Stimulated activated CD4-positive, alpha-beta T cell treated with anti-CD3 and anti-CD28 coated beads, Interleukin-1b, Interleukin-23, amount 100 ng/mL, for 1 hour (primary cell): ENCODE measurements at places on chromosomes 3 and 15.

GRCh38 chr15:95304151-95304946, 1026.2 kb upstream of the NR2F2 start:
- no peak for DNase-seq

GRCh38 chr3:13712682-13713180, 163.8 kb downstream of the FBLN2 start:
- DNase-seq, result no peak

DNA sequence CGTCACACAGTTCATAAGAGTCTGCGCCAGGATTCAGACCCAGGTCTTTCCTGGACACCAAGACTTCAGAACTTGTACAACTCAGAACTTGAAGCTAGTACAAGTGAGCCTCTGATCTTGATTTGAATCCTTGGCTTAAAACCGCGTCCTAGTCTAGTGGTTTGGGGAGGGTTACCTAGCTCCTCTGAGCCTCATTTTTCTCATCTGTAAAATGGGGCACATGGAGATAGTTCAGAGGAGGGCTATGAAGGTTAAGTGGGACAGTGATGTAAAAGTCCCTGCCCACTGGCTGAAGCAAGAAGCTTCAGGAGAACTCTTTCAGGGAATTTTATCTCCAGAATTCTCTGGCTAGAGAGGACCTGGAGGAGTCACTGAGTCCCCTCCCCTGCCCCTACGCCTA, 48.7 kb upstream of the LCTL start:
- DNase-seq, result no peak

DNA sequence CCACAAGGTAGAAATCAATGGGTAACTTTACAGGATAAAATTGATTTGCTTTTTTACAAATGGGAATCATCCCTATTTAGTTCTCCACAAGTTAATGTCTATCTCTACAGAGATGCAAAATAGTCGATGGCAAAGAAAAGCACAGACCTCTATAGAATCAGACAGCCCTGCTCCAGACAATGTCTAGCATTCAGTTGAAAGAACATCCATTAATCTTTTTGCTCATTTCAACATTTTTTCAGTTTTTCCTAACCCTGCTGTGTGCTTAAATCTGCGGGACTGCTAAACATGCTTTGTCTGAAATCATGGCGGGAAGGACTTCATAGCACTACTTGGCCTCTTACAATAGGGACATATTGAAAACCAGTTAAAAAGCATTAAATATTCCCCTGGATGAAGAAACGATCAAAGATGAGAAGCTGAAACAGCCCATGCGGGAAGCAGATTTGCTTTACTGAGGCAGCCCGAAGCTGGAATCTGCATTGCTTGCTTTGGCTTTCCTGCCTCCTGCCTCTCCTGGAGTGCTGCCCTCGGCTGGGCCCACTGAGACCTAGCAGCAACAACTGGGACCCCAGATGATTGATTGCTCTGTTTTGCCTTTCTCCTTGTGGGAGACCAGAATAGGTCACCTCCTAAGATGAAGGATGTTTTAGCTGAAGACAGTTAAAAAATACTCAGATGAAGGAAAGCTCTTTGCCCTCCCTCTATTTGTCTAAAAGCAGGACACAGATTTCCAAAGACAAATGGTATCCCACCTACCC, 38.5 kb upstream of the RASGRP1 start:
- DNase-seq, result no peak

DNA sequence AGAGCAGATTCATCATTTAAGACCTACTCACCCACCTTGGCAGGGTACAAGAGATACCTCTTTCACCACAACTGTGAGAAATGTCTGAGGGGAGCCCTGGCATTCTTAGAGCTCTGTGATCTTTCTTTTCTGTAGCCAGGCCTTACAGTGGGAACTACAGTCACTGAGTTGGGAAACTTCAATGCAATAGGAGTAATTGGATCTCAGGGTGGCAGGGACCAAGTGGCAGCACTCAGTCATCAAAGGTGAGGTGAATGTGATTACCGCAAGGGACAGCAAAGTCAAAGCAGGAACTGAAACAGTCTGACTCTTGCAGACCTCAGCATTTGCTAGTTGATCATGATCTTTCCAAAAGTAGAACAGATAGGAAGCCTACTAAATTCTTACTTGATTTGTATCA, 7.2 kb upstream of the MCF2L2 start:
- no peak for DNase-seq

DNA sequence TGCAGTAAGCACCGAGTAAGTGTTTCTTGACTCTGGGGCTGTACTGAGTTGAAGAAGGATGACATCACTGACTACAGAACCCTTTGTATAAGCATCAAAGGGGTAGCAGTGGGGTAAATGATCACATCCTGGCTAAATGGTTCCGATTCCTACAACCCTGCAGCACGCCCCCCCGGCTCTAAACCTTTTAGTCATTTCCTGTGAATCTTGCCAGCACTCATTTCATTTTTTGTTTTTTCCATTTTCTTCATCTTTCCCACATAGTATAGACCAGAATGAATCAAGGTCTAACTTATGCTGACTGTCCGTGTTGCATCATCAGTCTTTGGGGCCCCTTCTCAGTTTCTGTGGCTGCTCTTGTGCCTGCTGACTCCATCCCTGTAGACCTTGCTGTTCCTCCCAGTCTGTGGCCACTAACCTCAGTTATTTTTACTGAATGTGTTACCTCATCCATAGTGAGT, 383.1 kb upstream of the TPRG1 start:
- peak; percentile 34 for DNase-seq

- no peak for DNase-seq
These were observed 243.3 kb upstream of the CCDC54 start for GRCh38 chr3:107133891-107134290.

DNA sequence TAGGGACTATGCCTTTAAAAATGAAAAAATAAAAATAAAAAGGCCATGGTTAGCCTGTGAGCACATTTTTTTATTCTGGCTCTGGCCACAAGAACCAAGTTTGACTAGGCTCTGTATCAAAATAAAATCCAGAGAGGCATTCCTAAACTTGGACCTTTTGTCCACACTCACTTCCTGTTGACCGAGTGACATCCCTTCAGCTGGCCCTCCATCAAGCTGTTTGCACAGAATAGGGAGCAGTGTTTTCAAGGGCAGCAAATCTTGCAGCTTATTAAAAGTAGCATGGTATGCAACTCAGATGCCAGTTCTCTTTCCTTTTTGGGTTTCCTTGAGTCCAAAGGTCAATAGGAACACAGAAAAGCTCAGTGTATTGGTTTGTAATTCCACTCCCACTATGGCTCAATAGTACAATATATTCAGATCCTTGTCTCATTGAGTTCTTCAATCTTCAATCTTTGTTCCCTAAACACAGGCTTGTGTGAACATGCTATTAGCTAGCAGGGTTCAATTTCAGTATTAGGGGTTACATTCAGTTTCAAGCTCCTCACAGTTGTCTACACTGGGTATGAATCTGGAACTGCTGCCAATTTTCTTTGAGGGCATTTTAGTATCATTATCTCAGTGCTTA, 244.5 kb downstream of the RBMS3 start:
- DNase-seq, result no peak

GRCh38 chr3:97816811-97817210, 5.0 kb upstream of the CRYBG3 start:
- no peak for DNase-seq
